ENCODE measurements at places on chromosomes 7 and 10.
A peak's percentile ranks its signal among the peaks of the same experiment; 100 is the strongest.

DNA sequence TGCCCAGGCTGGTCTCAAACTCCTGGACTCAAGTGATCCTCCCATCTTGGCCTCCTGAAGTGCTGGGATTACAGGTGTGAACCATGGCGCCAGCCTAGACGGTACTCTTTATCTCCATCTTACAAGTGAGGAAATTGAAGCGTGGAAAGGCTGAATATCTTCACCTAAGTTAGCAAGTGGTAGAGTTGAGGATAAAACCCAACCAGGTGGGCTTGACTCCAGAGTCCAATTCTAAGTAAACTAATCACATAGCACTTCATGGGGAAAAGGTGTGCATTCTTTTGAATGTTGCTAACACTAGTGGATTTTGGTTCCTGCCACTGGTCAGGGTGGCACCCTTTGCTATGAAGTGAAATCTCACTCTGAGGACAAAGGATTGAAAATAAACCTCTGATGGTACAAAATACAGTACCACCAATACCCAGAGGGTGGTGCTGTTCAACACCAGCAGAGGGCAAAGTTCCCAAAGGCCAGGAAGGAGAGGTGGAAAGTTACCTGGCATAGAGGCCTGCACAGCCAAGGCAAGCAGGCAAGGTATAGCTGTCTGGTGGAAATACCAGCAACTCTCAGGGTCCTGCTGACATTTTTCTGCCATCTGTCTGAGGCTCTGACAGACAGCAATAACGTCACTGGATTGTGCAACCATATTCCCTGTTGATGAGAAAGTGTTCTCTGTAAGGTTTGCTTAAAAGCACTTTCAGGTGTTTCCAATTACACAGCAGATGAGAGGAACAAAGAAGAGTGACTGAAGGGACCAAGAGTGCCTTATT, 17.6 kb downstream of the ZDHHC16 start:
- peak; percentile 50 for DNase-seq

- no peak for DNase-seq
Measured at GRCh38 chr10:85922356-85923129, 444.1 kb downstream of the GRID1 start.

DNA sequence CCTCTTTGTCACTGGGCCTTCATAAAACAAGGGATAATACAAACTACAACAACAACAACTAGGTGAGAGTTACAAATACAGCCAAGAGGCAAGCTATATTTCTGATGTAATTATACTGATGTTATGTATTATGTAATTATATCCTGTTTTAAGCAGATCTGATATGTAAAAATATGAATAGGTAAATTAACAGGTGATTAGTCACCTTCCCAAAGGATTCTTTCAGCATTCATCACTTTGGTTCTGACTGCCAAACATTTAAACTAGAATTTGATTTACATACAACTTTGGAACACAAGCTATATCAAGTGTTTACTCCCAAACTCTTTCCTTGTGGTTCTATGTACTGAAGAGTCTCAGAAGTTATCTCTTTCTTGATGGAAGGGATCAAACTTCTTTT, 53.7 kb downstream of the BEND7 start:
- no peak for DNase-seq

DNA sequence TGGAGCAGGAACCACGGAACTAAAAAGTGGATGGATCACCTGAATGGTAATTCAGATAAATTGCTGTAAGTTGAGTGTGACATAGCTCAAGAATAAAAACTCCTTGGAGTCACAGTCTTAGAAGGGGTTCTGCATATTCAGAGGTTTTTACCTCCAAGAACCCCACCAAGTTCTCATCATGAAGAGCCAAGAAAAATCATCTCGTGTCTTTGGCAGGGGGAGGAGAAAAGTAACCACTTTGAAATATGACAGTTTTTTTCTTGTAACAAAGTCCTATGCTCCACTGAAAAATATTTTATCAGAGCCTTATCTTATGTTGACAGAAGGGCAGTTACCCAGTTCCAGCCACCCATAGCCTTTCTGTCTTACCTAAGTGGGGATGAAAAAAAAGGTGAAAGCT, 38.2 kb upstream of the MBL2 start:
- DNase-seq, result no peak

- DNase-seq, result no peak
Measured at GRCh38 chr7:33428415-33428814, 299.1 kb downstream of the BBS9 start.

GRCh38 chr7:46957195-46957594, 624.7 kb downstream of the TNS3 start:
- no peak for DNase-seq

DNA sequence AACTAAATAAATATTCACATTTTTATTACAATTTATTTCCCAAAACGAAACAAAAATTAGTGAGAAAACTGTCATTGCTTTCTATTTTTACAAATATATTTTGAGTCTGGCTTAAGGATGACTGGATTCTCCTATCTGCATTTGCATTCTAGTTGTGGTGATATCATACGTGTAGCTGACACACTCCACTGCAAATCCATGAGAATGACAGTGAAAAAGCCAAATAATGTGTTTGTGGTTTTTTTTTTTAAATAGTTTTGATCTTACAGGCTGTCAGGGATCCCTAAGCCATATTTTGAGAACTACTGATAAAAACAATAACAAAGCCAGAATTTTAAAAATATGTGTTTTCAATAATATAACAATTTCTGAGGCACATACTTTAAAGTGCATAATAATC, 5.8 kb upstream of the STAMBPL1 start:
- DNase-seq, result no peak

DNA sequence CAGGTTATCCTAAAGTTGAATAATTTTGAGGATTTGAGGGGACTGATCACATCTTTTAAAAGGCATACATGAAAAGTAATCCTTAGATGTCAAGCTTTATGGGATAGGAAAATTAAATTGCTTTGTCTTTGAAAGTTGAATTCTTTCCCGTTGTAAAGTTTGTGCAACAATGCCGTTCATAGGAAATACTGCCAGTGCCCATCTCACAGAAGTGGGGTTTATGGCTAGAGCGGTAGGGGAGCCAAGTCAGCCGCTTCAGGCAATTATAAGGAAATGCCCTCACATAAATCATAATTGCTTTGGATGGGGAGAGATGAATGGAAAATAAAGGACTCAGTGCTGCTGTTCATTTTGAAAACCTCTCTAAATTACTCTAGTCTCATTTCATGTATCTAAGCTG, 18.1 kb downstream of the CDC123 start:
- no peak for DNase-seq

GRCh38 chr7:5183155-5183554, 6.9 kb upstream of the WIPI2 start:
- DNase-seq, result no peak

DNA sequence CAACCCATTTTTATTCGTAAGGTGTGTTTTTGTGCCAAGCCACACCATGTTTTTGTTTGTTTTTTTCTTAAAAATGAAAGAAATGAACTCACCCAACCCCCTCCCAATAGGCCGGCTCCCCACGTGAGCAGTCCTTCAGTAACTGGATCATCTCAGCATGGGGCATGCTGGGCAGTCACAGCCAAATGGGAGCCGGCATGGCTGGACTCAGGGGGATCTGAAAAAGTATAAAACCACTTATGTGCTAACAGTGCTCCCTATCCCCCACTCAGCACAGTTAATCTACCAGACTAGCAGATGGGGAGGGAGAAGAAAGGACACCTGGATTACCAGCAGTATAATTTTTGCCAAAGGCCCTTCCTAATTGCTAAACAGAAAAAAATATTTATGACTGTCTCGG, 39.3 kb downstream of the BAZ1B start:
- DNase-seq, result no peak

DNA sequence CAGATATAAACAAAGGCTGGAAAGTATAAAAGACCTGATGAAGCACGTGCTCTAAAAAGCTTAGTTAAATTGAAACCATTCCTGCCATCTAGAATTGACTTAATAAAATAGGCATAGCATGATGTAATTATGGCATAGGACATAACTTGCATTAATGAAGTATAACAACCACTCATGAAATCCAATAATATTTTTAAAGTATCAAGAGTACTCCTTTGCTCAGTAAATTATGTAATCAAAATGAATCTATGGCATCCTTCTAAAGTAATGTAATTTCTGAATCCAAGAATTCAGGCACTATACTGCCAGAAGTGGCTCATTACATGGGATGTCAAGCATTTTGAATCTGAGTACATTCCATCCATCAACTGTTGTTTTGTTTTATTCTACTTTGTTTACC, 548.5 kb upstream of the NRP1 start:
- DNase-seq, result no peak

GRCh38 chr7:36810489-36810888, 86.2 kb upstream of the AOAH start:
- no peak for DNase-seq

DNA sequence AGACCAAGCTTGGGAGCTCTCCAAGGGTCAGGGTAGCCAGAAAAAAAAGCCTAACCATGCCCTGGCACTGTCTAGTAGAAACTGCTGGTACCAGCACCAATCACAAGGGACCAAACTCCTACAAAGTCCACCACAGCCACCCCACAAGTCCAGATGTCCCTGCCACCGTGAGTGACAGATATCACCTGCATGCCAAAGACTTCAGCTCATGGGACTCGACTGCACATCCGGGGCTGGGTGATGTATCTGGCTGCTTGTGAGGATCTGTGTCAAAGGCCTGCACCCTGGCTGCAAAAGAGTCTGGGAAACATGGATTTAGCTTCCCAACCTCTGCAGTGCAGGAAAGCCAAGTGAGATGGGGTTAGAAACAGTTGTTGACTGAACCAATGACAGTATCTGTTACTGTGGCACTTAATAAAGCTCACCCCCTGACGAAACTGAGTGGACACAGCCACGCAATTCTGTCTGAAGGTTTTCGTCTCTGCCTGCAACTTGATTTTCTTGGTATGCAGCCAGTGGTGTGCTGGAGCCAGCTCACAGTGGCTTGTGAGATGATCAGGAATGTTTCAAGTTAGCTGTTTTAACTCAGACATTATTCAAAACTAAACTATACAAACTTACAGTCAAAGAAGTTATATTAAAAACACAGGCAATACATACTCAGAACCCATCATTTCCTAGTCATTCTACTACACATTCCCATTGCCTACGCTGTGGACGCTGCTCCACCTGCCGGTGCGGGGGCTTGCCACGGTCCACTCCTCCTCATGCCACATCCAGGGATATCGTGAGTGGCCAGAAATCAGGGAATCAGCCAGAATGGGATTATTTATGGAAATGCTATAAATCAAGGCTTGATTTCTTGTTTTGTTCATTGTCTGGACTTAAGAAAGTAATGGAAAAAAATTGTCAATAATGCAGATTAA, 9.2 kb downstream of the ZNF488 start:
- peak; percentile 22 for DNase-seq

- DNase-seq, result no peak
Measured at GRCh38 chr10:45454859-45455258, 80.8 kb downstream of the ALOX5 start.

DNA sequence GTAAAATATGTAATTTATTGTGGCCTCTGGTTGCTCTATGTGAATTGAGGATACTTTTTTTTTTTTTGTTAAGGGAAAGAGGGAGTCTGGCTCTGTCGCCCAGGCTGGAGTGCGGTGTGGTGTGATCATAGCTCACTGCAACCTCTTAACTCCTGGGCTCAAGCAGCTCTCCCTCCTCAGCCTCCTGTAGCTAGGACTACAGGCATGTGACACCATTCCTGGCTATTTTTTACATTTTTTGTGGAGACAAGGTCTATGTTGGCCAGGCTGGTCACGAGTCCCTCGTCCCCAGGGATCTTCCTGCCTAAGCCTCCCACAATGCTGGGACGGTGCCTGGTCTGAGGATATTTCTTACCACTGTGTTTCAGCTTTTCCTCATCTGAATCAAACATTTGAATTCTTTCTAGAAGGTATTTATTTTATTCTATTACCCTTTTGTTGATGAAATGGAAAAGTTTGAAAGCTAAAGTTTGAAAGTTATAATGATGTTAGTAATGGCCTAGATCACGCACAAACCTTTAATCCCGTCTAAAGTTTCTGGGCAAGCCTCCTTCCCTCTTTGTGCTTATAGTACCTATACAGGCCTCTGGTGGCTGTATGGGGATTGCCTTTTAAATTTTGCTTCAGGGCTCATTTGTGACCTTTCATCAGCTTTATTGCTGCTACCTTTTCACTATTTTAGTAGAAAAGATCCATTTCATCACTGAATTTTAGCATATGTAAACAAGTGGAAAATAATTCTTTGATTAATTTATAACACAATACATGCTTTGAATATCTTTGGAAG, 2.0 kb downstream of the IFRD1 start:
- peak; percentile 31 for DNase-seq

GRCh38 chr7:452226-452751, 67.4 kb downstream of the PDGFA start:
- no peak for DNase-seq

DNA sequence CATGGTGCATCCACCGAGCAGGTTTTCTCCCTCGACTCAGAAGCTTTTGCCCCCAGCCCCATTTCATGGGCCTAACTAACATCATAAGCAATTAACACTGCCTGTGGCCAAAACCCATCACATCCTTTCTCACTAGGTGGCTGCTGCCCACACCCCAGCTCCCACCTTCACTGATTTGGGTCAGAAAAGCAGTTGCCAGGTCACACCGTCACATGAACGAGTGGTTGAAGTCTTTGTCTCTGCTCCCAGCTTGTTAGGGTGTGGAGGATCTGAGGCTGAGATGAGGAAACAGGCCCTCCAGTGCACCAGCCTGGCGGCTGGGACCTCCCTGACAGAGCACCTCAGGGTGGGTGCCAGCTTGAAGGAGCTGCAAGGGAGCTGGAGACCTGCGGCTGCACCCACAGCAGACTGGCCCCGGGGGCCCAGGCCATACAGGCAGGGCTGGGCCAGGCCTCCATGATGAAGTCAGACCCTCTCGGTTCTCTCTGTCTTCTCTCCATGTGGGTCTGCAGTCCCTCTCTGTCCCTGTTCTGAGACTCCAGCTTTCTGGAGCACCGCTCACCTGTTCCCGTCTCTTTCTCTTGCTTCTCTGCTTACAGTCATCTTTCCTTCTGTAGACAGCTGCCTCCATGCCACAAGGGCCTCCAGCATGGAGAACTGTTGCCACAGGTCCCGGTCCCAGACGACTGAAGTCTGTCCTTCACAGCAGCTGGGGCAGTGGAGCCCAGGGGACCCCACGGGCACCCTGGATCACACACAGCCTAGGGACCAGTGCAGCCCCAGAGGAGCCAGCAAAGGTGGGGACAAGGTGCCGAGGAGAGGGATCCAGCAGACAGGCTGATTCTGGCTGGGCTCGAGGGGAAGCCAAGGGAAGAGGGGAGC, 13.8 kb upstream of the INPP5A start:
- no peak for DNase-seq

DNA sequence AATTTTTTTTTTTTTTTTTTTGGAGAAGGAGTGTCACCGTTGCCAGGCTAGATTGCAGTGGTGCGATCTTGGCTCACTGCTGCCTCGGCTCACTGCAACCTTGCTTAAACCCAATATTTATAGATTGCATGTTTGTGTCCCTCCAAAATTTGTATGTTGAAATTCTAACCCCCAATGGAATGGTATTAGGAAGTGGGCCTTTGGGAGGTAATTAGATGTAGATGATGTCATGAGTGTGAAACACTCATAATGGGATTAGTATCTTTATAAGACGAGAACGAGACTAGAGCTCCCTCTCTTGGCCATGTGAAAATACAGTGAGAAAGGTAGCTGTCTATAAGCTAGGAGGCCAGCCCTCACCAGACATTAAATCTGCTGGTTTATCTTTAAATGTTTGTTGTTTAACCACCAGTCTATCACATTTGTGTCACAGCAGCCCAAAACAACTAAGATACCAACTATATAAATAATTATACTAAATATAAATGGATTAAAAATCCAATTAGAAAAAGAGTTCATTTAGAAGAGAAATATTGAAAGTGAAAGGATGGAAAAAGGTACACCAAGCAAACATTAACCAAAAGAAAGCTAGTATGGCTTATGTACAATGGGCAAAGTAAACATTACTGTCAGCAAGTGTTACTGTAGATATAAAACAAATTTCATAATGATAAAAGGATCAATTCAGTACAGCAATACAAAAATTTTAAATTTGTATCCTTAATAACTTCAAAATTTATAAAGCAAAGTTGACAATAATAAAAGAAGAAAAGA, 9.3 kb downstream of the TCAF1 start:
- no peak for DNase-seq

Data from HFFc6 (cell line).